ENCODE measurements at places on chromosomes 6 and 20.

DNA sequence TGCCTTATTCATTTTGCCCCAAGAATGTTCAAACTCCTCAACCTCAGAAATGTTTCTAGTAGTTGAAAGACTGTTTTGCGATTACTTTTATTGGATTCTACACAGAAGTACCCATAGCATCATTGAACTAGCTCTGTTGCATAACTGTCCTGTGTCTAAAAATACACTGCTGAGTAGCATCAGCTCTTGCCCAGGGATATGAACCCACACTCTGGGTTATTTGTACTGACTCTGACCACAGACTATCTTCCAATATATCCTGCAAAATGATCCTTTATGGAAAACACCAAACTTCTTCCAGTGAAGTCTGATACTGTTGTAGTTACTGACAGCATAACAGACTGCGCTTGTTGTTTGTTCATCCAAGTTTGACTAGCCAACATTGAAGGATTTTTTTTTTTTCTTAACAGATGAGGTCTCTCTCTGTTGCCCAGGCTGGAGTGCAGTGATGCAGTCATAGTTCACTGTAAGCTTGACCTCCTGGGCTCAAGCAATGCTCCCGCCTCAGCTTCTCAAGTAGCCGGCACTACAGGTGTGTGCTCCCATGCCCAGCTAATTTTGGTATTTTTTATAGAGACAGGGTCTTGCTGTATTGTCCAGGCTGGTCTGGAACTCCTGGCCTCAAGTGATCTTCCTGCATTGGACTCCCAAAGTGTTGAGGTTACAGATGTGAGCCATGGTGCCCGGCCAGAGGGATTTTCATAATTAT lies 49.9 kb downstream of the TULP4 start:
- peak; percentile 36 for DNase-seq

DNA sequence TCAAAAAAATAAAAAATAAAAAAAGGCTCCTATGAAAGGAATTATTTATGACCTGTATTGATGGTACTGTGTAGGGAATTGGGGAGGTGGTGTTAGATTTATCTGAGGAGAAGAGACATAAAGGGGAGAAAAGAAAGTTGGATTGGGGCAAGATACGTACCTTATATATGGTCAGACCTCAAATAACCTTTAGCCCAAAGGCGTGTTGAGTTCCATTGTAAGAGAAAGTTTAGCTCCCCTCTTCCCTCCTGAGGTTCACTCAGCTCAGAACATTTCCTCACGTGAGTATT lies 296.9 kb downstream of the ADGB start:
- DNase-seq = no peak

DNA sequence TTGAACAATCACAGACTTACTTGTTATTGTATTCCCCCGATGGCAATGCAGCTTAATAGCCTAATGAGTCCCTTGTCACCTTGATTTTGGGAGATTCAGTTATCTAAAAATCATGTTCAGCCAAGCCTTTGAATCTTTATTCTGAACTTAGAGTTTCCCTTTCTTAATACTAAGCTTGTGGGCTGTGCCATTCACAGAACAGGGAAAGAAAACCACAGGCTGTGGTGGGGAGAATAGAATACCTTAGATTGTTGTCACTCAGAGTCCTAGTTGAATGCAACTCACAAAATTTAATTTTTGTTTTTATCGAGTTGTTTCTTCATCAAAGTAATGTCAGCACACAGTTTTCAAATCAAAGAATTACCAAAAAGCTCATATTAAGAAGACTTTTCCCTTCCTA lies 37.4 kb downstream of the RFPL4B start:
- no peak for DNase-seq

- DNase-seq = no peak
Measured at GRCh38 chr20:13900496-13900895, 89.9 kb downstream of the SEL1L2 start.

- no peak for DNase-seq
Measured at GRCh38 chr20:39638731-39639130, 676.6 kb downstream of the DHX35 start.

DNA sequence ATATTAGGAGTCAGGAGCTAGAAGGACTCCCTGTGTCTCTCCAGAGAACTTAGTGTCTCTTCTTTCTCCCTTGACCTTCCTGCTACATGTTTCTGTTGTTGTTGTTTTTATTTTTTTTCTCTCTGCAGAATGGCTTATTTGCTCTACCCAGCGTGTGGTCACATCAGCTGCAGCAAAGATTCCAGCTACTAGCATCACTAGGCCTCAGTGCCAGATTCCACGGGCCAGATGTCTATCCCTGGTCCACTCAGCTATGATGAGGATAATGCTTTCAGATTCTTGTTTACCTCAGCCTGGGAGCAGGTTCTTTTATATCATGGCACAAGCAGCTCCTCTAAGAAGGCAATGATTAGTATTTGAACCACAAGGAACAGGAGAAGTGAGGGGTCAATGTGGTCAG lies 110.0 kb downstream of the PLCB1 start:
- peak; percentile 33 for DNase-seq

DNA sequence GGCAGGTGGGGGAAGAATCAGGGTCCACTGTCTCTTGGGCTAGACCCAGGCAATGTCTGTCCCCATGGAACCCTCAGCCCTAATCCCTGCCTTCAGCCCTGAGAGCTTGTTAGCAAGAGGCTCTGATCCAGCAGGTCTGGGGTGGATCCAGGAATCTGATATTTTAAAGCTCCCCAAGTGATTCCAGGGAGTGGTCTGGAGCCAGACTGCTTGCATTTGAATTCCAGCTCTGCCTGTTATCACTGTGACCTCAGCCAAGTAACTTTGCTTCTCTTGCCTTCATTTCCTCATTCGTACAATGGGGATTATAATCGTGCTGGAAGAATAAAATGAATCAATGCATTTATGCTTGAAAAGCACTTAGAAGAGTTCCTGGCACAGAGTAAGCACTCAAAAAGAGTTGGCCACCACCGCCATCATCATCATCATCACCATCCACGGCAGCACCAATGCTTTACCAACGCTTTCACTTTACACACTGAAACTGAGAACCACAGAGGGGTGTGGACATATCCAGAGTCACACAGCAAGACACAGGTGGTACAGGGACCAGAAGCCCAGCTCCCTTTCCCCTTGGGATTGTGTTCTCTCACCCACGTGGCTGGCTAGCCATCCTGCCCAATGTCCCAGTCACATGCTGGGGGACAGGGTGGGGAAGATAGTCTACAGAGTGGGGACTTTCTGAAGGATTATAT lies 75.7 kb upstream of the RALY start:
- DNase-seq = no peak

GRCh38 chr6:30441171-30441570 lies 48.1 kb upstream of the HLA-E start:
- DNase-seq = no peak

GRCh38 chr6:87918461-87918941 lies 129.1 kb upstream of the SPACA1 start:
- DNase-seq = no peak

- no peak for DNase-seq
Measured at GRCh38 chr6:20771409-20771808, 237.2 kb downstream of the CDKAL1 start.

DNA sequence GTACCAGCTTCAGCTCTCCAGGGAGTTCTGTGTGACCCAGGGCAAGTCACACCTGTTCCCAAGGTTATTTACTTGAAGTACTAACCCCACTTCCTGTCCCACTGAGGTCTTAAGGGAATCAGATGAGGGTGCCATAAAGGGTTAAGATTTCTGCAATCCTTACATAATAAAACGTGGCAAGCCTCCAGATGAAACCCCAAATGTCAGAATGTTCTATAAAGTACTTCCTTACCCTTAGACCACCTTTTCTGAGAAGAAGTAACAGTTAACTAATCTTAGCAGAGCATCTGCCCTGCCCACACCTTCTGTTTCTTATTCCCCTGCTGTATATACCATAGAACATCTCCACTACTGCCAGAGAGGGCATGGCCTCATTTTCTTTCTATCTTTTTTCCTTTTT lies 6.0 kb upstream of the AVP start:
- no peak for DNase-seq

DNA sequence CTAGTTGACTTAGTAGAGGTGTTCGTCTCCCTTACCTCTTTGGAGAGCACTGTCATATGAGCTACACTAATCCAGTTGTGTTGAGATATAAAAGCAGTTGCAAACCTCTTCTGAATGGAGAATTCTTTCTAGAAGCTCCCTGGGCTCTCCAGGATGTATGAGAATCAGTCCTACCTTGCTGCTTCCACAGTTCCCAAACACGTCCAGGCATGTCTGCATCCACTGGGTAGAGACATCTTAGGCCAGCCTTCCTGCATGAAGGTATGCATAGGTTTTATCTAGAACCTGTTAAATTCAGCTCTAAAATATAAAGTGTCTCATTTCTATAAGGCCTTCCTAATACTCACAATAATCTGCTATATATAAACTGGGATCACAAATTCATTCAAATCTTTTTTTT lies 297.7 kb downstream of the CDC5L start:
- DNase-seq = no peak

DNA sequence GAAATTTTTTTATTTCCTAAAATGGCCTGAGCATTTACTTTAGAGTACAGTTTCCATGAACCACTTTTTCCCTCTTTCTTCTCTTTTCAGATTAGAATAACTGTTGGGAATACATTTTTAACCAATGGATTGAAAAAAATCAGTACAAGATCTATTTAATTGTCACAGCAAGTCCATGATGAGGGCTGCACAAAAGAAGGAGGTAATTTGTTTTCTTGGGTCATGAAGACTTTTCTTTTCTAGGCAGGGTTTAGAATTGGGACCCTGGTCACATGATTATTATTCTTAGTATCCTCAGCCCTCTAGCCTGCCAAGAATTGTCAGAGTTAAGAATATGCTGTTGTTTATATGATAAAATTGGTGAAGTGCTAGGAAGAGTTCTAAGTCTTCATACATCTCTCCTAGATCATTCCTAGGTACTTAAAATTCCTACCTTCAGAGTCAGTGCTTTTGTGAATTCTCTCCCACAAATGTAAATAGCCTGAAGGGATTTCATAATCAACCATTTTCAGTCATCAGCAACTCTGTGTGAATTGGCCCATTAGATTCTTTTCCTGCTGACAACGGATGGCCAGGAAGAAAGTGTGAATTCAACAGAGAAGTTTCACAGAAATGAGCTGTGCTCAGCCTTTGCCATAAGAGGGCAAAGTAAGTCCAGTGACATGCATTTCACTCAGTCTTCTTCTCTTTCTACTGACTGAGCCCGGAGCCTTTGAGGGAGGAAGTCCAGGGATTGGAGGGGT lies 32.4 kb upstream of the TPBG start:
- peak; percentile 55 for DNase-seq

DNA sequence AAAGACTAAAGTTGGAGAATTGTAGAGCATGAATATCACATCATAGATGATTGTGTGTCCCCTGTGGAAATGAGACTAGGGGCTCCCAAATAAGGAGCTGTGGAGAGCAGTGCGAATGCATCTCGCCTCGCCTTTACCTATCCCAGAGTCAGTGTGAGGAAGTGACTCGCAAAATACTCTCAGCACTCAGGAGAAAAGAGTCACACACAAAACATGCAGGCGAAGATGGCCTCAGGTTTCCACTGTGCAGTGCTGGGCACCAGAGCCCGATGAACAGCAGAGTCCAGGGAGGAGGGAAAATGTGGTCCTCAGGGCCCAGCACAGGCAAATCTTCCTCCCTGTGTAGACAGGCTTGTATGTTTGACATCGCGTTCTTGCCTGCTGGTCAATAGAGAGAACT lies 126.5 kb upstream of the AFDN start:
- no peak for DNase-seq

DNA sequence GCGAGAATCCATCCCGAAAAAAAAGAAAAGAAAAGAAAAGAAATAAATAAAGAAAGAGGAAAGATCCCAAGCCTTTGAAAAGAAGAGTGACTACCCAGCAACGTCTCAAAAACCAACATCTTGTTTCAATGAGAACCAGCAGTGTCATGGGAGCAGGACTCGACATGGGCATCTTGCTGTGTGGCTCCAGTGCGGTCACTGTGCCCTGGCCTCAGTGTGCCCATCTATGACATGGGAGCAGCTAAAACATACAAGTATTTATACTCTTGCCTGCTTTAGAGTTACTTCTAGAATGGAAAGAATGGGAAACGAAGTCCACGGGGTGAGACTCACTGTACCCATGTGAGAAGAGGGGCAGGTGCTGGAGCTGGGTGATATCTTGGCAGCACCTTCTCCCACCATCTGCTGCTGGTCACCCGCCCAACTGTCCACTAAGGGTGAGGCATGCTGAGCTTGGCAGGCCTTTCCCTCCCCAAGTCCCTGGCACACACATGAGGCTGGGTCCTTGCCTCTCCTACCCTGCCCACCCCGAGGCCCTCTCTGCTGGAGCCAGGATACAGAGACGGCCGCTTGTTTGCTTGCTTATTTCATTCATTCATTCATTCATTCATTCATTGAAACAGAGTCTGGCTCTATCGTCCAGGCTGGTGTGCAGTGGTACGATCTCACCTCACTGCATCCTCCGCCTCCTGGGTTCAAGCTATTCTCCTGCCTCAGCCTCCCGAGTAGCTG lies 77.7 kb downstream of the RIPOR3 start:
- no peak for DNase-seq

- no peak for DNase-seq
Measured at GRCh38 chr6:42935322-42935721, 6.0 kb downstream of the CNPY3 start.

DNA sequence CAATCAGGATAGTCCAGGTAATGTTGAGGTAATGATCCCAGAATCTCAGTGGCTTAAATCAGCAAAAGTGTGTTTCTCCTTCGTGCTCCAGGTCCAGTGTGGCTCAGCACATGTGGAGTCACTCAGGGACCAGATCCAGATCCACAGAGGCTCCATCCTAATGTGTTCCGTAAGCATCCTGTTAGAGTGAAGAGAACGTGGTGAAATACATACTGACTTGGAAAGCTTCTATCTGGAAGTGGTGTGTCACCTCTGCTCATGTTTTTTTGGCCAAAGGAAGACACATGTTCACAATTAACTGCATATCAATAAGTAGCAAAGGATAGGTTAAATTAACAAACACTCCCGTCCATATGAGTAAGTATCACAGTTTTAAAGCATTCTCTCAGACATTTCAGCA lies 26.8 kb upstream of the PREP start:
- peak; percentile 63 for DNase-seq

DNA sequence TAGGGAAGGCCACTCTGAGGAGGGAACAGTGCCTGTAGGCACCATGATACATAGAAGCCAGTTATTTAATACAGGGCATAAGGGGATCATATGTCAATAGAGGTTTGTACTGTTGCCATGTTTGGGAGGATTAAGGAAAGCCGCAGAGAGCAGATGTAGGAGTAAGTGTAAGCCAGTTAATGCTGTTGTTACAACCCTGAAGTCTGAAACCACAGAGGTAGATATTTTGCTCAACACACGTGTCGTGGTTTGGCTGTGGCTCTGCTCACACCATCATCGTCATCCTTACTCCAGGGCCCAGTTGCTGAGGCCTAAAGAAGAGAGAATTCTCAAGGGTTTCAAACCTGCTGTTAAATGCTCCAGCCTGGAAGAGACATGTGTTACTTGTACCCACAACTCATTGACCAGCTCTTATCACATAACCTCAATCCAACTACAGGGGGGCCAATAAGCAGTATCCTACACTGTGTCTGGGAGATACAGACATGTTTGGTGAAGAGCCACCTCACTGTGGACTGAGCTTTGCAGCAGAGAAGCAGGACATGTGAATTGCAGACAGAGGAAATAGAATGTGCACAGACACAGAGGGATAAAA lies 31.0 kb upstream of the PSMF1 start:
- DNase-seq = no peak

GRCh38 chr6:163963205-163964120 lies 548.9 kb downstream of the QKI start:
- DNase-seq = no peak

GRCh38 chr6:151387175-151387970 lies 4.0 kb downstream of the ZBTB2 start:
- peak; percentile 58 for DNase-seq

Measured in AG08395 (cell line).